ENCODE measurements at places on chromosomes 7 and 10.

- DNase-seq: no peak
Measured at GRCh38 chr10:131930150-131930549, 29.3 kb downstream of the PPP2R2D start.

DNA sequence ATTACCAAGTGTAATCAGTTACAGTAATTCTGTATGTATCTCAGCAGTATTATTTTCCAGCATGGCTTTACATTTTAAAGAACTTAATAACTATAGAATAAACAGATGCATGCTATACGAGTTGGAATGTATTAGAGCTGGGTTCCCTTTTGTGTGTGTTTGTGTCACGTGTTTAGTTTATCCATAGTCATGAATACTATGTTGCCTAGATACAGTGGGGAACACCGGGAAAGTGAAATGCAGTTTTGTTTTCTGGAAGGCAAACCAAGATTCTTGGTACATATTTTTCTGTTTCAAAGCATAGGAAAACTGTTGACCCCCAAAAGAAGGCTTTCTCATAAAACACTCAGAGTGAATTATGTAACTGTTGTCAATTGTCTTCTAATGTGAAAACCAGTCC is 119.0 kb downstream of the FANK1 start:
- no peak for DNase-seq

GRCh38 chr7:138460176-138460648 is at the start of gene TRIM24:
Gene TRIM24 (plus strand): TSS chr7:138460259. CDS start chr7:138460549, 290 bp downstream.
- DNase-seq: peak; percentile 95

DNA sequence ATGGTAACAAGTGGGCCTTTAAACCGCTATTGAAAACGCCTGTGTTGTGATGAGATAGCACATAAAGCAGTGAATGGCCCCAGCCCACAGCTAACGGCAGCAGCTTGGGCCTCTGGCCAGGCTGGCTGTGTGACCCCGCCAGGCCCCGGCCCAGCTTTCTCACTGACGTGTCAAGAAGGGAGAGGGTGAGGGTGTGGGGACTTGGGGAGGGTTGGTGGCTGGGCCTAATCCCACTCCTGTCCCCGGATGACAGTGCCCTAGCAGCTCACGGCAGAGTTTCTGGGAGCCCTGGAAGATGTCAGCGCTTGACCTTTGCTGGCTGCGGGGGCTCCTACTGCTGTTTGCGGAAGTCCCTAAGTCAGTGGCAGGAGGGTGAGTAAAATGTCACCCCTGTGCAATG is 88.9 kb upstream of the SHH start:
- DNase-seq: no peak

DNA sequence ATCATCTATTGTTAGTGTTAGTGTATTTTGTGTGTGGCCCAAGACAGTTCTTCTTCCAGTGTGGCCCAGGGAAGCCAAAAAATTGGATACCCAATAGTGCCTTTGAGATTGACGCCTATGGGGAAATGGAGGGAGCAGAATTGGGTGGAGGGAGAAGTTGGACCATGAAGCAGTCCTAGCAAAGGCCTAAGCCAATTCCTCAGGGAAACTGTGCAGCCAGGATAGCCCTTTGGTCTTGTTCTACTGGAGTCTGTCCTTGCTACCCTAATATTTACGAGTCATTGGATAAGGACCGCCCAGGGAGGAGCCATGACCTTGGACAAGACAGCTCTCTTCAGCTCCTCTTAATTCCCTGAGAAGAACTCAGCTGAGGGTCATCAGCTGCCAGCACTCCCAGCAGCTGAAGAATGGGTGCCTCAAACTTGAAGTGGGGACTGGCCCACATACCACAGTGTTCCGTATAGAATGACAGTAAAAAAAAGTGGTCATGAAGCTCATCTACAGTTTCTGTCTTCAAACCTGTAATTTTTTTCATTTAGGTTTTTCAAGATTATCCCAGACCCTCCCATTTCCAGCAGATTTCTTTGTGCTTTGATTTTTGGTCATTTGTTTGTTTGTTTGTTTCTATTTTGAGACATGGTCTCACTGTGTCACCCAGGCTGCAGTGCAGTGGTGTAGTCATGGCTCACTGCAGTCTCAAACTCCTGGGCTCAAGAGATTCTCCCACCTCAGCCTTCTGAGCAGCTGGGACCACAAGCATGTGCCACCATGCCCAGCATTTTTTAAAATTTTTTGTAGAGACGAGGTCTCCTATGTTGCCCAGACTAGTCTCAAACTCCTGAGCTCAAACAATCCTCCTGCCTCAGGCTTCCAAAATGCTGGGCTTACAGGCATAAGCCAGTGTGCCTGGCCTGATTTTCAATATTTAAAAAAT is 81.2 kb downstream of the C1GALT1 start:
- DNase-seq: no peak

DNA sequence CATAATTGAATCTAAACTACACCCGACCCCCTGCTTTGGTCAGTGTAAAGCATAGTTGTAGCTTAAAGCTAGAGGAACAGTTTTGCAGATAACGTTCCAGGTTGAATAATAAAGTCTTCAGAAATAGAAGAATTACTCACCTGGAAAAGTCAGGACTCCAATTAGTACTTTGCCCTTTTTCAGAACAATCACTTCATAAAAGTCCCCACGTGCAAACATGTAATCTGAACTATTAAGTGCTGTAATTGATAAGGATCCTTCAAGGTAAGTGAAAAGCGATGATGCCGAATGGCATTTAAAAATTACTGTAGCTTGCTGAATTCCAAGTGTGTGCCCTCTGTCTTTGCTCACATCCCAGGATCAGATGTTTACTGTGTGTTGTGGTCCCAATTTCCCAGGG is 53.6 kb upstream of the INSYN2A start:
- no peak for DNase-seq

- no peak for DNase-seq
Measured at GRCh38 chr7:35968140-35968940, 167.5 kb downstream of the SEPTIN7 start.

All from stimulated activated CD8-positive, alpha-beta memory T cell treated with anti-CD3 and anti-CD28 coated beads, Interleukin-2, amount 100 ng/mL, for 48 hours (primary cell).